Stimulated activated CD8-positive, alpha-beta memory T cell treated with anti-CD3 and anti-CD28 coated beads, Interleukin-4, amount 100 ng/mL, for 1 hour (primary cell): ENCODE measurements at places on chromosomes 12 and 14.

DNA sequence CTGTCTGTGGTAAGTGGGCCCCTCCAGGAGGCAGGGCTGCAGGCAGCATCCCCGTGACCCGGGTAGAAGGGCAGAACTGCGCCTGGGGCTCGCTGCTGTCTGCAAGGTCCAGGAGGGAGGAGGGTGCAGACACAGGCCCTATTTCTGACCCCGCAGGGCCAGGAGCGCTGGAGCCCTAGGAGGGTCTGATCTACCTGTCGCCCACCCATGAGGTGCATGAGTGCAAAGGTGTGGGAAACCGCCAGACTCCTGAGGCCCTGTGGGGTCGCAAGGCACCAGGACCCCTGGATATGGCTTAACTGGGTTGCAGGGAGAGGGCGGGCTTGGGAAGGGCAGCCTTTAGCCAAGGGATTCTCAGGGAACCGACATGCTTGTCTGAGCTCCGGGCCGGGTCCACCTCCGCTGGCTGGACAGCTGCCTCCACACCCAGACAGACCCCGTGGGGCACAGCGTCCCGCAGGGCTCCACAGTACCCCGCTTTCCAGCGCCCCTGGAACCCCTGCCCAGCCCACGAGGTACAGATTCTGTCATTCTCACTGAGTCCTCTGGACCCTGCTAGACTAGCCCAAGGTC lies 72.9 kb upstream of the TSPAN11 start:
- no peak for DNase-seq

GRCh38 chr12:59070322-59070933 lies 150.1 kb upstream of the LRIG3 start:
- DNase-seq = no peak

DNA sequence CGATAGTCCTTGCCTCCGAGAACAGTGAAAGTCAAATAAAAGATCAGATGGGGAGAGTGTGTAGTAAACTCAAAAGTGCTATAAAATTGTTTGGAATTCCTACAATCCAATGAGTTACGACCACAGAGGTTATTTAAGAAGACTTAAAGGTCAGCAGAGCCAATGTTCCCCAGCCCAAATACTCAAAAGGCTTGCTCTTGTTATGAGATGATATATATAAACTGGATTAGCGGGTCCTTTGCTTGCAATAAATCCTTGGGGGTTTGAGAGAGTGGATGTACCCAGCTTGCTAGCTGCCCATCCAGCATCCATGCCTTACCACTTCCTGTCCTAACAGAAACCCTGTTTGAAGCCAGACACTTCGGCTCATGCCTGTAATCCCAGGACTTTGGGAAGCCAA lies 29.0 kb upstream of the MED13L start:
- no peak for DNase-seq

DNA sequence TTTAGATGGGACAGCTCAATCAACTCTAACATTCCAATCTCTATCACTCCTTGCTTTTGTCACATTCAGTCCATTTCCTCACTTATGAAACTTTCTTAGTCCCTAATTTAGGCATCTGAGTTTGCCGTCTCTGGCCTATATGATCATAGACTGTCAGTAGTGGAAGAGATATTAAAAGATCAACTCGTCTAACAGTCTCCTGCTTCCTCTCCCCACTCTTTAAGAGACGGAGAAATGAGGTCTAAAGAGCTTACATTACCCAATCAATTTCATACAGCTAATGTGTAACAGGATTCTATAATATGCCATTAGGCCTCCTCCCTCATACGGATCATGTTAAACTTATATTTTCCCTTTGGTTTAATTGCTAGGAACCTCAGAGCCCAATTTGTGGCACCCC lies 6.5 kb upstream of the ATP23 start:
- no peak for DNase-seq

DNA sequence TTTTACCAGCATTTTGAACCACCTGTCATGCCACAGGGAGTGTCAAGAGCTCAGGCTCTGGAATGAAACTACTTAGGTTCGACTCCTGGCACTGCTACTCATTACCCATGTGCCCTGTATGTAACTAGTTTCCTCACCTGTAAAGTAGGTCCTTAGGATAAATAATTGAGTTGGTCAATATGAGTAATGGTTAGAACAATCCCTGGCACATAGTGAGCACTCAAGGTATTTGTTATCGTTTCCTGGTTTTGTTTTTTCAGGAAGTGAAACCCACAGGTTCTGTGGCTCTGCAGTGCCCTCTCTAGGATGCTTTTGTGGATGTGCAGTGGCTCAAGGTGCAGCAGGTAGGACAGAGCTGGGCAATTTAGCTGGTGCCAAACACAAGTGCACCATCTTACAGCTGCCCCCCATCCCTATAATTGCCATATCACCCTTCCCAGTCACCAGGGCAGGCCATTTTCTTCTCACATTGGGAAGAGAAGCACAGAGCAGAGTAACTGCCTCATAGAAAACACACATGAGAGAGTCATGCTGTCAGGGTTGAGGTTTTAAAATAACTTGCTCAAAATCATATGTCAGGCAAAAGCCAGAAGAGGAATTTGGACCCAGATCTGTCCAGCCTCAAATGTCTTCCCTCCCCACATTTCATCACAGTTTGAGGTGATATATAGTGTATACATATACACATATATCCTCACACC lies 297.5 kb downstream of the RPAP3 start:
- no peak for DNase-seq

- no peak for DNase-seq
These were observed 113.2 kb upstream of the HIF1A start for GRCh38 chr14:61581955-61582615.

GRCh38 chr12:29552994-29553748 lies 55.7 kb upstream of the OVCH1 start:
- no peak for DNase-seq

DNA sequence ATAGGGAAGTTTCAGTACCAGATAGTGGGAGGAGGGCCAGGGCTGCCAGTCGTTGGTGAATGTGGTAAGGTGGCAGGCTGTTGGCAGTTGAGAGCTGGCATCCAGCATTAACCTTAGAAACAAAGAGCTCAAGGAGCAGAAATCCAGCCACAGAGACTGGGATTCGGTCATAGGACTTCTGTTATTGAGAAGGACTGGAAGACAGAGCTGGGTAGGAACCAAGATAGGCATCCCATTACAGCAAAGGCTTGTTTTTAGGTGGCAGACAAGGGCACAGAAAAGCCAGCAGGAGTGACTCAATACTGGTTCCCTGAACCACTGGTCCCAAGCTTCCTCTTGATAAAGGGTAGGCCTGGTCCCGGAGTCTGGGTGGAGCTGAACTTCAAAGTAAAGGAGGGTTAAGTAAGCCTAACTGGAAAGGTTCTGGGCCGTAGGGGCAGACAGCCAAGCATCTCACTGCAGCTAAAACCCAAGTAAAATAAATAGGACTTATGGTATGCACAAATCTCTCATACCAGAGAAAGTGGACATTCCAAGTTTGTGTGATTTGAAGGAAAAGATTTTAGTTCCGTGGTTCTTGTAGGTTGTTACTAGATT lies 147.9 kb downstream of the ETV6 start:
- DNase-seq = no peak

GRCh38 chr14:31106768-31107167 lies 80.6 kb upstream of the STRN3 start:
- DNase-seq = no peak

DNA sequence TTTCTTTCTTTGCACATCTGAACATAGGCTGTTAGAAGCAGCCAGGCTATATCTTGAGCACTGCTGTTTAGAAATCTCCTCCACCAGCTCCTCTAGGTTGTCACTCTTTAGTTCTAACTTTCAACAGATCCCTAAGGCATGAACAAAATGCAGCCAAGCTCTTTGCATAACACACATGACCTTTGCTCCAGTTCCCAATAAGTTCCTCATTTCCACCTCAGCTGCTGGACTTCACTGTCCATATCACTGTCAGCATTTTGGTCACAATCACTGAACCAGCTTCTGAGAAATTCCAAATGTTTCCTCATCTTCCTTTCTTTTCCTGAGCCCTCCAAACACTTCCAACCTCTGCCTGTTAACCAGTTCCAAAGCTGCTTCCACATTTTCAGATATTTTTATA lies 27.6 kb upstream of the C14orf132 start:
- no peak for DNase-seq

GRCh38 chr12:12221560-12221959 lies 45.3 kb downstream of the LRP6 start:
- no peak for DNase-seq

GRCh38 chr14:72419226-72419775 lies 474.6 kb downstream of the DPF3 start:
- no peak for DNase-seq

- no peak for DNase-seq
These were observed 9.2 kb upstream of the ADCK1 start for GRCh38 chr14:77790566-77791224.

DNA sequence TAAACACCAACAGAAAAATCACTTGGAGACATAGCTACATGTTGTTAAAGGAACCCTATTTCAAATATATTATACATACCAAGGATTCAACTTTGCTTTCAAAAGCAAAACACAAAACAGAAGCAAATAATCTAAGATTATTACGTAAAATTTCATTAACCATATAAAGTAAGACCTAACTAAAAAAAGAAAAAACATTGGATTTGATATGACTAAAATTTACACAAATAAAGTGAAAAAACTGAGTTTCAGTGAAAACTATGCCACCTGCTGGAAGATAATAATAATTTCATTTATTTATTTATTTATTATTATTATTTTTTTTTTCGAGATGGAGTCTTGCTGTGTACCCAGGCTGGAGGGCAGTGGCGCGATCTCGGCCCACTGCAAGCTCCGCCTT lies 45.2 kb downstream of the WDHD1 start:
- DNase-seq = no peak

DNA sequence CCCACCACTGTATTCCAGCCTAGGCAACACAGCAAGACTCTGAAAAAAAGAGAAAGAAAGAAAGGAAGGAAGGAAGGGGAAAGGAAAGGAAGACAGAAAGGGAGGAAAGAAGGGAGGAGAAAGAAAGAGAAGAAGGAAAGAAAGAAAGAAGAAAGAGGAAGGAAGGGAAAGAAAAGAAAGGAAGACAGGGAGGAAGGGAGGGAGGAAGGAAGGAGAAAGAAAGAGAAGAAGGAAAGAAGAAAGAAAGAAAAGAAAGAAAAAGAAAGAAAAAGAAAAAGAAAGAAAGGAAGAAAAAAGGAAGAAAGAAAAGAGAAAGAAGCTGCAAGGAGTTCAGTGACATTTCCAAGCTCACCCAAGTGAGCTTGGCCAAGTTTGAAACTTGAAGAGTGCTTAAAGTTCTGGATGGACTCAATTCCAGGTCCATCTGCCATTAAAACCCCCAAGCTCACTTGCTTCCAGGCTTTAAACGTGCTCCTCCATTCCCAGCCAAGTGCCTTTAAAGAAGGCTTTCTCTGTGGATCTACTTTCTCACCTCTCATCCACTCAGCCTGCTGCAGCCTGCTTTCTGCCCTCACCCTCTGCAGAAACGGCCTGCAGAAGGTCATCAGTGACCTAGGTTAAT lies 101.5 kb downstream of the VCPKMT start:
- no peak for DNase-seq

DNA sequence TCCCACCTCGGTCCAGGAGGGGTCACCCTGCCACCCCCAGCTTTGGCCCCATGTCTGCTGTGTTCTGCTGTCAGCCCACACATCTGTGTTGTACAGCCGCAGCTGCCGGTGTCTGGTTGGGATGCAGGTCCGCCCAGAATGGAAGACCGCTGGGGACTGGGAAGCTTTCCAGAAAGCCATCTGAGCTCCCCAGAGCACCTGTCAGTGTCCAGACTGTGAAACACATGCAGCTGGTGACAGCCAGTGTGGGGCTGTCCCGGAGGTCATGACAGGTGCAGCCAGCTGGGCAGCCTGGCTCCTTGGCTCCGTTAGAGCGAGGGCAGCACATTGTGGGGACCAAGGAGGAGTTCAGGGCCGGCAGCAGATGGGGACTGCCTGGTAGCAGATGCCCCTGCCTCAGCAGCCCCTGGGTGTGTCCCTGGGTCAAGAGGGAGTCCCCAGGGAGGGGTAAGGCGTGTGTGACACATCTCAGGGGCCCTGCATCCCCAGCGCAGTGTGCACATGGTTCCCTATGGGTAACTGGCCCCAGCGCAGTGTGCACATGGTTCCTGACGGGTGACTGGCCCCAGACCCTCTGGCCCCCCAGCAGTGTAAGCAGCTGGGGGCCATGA lies 16.4 kb downstream of the CEP170B start:
- no peak for DNase-seq

DNA sequence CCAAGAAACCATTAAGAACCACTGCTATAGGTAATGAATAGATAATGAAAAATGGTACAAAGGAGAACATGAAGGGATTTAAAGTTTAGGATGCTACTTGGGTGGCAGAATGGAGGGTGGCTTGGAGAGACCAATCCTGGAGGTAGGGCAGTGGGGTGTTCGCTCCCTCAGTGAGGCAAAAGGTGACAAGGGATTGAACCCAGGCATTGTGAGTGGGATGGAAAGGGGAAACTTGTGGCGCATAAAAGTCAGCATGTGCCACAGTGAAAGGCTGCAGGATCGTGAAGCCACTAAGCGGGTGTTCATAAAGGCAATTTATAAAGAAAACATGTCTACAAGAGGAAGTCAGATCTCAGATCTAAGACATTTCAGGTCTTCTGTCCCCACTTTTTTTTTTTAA lies 76.7 kb upstream of the SLC38A2 start:
- no peak for DNase-seq

DNA sequence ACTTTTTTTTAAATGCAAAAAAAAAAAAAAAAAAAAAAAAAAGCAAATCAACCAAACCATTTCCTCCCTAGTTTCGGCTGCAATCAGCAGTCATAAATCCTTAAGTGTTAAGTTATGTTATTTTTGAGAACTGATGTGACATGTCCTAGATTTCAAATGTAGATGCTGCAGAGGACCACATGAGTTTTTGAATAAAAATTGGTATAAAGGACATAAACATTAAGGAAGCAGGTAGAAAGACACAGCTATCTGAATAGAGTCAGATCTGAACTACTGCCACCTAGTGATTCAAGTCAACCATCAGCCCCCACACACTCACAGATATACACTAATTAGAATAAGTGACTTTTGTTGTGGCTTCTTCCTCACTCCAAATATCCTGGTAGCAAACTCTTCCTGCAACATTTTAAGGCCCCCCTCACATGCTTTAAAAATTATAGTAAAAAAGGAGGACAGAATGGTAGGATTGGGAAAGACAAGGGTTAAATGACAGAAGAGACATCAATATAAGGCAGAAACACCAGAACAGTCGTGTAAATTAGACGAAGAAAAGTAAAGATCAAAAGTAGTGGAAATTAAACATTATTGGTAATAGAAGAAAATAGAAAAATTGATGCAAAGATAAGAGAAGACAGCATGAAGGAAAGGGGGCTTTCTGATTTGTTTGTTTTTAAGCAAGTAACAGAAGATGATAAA lies 394.5 kb upstream of the ATP2B1 start:
- no peak for DNase-seq

GRCh38 chr14:32620724-32621123 lies 291.6 kb downstream of the AKAP6 start:
- DNase-seq = no peak
